Suppressor macrophage (primary cell): ENCODE measurements at places on chromosomes 5 and 9.

- no peak for DNase-seq
Measured at GRCh38 chr5:137736496-137736895, 607 bp upstream of the KLHL3 start.

DNA sequence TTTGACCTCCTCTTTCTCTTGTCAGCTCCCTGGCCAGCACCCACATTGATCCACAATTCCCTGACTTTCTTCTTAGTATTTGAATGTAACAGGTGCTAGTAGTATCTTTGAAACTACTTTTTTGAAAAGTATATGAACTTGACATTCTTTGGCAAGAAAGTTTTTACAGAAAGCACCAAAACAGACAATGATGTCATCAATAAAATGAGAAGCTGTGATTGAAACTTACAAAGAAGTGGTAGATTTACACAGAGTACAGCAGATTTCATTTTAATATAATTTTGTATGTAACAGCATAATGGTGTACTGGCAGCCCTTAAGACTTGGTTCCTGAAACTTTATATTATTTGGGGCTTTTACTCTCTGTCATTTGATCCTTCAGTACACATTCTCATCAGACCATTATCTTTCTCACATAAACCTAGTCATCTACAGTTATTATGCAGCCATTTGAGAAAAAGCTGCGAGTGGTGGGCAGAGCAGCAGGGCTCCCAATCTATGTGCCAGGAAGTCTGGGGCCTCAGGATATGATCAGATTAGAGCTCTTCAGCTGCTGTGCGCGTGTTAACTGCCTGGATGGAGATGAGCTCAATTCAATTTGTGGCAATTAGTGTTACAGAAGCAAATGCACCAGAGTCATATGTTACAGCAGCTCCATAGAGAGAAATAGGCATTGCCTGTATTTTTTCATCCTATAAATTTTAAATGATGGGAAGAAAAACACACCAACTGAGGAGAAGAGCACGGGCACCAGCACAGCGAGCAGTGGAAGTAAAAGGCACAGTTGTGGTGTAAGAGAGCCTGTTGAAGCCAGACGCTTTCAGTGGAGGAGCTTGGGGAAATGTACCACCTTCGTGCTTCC lies 126.1 kb downstream of the STARD4 start:
- no peak for DNase-seq

GRCh38 chr9:22084336-22085035 lies 75.4 kb upstream of the CDKN2B start:
- DNase-seq, result no peak

DNA sequence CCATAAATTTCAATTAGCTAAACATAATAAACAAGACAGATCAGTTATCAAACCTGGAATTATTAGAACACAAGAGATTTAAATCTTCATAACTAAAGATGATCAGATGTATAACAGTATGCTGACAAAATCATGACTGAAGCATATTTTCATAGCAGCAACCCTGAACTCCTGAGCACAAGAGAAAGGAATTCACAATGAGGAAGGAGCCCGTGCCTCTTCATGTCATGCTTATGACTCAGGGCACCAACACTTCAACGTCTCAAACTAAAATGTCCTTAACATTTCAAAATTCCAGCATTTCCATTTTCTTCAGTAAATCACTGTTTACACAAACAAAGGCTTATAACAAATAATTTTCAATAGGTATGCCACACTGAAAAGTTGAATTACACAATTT lies 6.7 kb downstream of the AP3B1 start:
- DNase-seq, result peak; percentile 67

GRCh38 chr9:17491780-17492179 lies 87.1 kb upstream of the SH3GL2 start:
- DNase-seq, result no peak
